ENCODE measurements at places on chromosomes 5 and 9.

- peak; percentile 96 for DNase-seq
- peaks cover 6% of the 10 kb centered on the region for H3K27me3 ChIP-seq
- peak overlapping the region; percentile 93 for H3K27ac ChIP-seq
- H3K36me3 ChIP-seq, result peaks cover 34% of the 10 kb centered on the region
- peaks cover 45% of the 10 kb centered on the region for H3K4me1 ChIP-seq
- peak overlapping the region; percentile 82 for H3K4me3 ChIP-seq
Measured at GRCh38 chr9:81686614-81687520, 2.5 kb downstream of the TLE1 start.

GRCh38 chr5:164784230-164784629 is 1278.8 kb downstream of the MAT2B start:
- H3K4me3 ChIP-seq, result no peak overlapping the region
- no peak overlapping the region for H3K27ac ChIP-seq

DNA sequence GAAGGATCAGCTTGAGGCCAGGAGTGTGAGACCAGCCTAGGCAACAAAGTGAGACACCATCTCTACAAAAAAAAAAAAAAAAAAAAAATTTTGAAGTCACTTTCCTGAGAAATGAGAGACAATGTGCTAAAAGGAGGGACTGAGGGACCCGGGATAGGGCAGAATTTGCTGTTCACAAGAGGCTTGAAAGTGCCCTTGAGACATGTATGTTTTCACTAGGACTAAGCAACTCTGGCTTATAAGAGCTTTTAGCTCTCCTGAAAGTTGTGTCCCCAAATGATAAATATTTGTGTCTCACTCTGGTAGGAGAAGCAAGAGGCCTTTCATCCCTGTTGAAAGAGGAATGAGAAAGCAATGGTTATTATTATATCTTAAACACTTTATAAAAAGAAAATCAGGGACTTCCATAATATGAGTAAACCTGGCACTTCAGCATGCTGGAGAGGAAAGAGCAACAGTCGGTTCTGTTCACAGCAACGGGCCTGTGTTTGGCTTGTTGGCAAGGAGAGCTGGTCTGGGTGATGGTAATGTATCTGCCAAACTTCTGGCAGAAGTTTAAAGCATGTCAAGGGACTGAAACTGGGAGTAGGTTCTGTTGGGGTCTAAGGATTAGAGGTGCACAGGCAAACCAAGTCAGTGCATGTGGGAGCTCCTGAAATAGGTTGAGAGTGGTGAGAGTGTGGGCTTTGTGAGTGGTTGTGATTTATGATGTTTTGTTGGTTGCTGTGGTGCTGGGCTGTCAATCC is 32.2 kb downstream of the ENTREP1 start:
- H3K27me3 ChIP-seq, result no peaks in the 10 kb centered on the region
- DNase-seq, result no peak
- no peaks in the 10 kb centered on the region for H3K4me1 ChIP-seq
- no peak overlapping the region for H3K27ac ChIP-seq
- H3K36me3 ChIP-seq, result no peaks in the 10 kb centered on the region
- no peak overlapping the region for H3K4me3 ChIP-seq

GRCh38 chr5:63697811-63698210 is 264.4 kb downstream of the HTR1A start:
- no peak overlapping the region for H3K4me3 ChIP-seq
- no peaks in the 10 kb centered on the region for H3K36me3 ChIP-seq
- no peak overlapping the region for H3K27ac ChIP-seq
- no peaks in the 10 kb centered on the region for H3K4me1 ChIP-seq
- no peaks in the 10 kb centered on the region for H3K27me3 ChIP-seq

DNA sequence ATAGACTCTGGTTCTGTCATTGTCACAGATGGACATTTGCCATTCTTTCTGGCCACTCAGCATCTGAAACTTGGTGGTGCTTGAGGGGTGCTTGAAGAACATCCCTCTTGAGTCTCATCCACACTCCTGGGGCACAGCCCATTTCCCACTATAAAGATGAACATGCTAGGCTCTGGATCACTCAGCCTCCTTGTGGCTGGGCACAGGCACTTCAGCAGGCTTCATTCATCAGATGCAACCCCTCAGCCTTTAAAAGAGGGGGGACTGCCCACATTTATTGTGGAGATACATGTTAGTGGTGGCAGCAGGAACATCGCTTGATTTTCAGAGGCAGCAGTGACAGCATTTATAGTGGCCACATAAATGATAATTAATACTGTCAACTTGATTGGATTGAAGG is 124.7 kb upstream of the NIPBL start:
- H3K4me3 ChIP-seq, result no peak overlapping the region
- H3K27ac ChIP-seq, result no peak overlapping the region
- H3K27me3 ChIP-seq, result no peaks in the 10 kb centered on the region
- H3K4me1 ChIP-seq, result peaks cover 3% of the 10 kb centered on the region
- DNase-seq, result peak; percentile 69
- H3K36me3 ChIP-seq, result no peaks in the 10 kb centered on the region

- H3K27ac ChIP-seq, result no peak overlapping the region
- no peaks in the 10 kb centered on the region for H3K27me3 ChIP-seq
- H3K36me3 ChIP-seq, result no peaks in the 10 kb centered on the region
- DNase-seq, result peak; percentile 31
Measured at GRCh38 chr5:153658606-153659005, 168.1 kb downstream of the GRIA1 start.
